ENCODE measurements at places on chromosomes 11 and 22.
A peak's percentile ranks its signal among the peaks of the same experiment; 100 is the strongest.

DNA sequence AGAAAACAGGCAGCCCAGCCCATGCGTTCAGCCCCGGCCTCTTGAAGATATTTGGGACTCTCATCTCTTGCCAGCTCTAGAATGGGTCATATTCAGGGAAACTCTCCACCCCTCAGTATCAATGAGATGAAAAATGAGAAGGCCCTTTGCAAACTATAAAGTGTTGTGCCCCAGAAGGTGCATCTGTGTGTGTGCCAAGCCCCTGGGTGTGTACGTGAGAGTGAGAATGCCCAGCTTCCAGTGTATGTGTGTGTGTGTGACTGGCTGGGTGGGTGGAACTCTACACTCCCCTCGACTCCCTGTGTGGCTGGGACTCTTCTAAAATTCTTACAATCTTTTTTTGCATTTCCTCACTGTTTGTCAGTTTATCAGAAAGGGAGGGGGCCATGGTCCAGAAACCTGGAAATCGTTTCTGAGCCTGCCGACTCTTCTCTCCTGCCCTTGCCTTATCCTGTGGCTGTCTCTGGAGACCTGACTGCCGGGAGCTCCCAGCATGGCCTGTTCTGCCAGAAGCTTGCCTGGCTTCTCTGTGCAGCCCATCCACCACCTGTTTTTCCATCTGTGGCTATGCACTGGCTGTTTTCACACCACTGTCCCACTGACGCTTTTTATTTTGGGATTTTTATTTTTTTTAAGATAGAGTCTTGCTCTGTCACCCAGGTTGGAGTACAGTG, 1.2 kb downstream of the P2RY6 start:
- DNase-seq = no peak

DNA sequence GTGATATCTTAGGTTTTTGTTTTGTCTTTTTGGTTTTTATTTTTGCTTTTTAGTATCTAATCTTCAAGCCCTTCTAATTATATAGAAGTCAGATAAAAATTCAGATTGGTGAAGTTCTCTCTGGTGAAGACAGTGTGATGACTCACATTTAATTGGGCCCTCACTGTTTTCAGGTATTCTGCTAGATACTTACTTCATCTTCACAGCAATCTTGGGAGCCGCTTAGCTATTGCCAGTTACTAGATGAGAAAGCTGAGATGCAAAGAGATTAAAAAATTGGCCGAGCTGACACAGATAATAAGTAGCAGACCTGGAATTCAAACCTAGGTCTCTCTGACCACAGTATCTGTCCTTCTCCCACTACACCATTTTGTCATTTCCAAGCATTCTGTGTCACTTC, 75.0 kb downstream of the PPP2R1B start:
- DNase-seq = no peak

GRCh38 chr11:48111891-48112290, 104.7 kb upstream of the OR4B1 start:
- no peak for DNase-seq

DNA sequence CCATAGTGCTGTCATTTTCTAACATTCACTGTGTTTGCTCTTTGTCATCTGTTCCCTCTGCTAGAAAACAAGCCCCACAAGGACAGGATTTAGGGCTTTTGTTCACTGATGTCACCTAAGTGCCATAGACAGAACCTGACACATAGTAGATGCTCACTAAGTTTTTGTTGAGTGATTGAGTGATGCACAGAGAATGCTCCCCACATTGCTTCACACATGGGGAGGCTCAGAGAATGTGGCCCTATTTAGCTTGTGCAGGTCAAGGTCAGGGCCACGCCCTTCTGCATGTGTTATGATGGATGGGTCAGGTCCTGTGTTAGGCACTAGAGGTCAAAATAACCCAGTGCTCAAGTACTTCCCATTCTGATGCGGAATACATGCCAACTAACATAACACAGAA, 33.1 kb upstream of the TSKU start:
- no peak for DNase-seq

- no peak for DNase-seq
Measured at GRCh38 chr11:120814531-120815318, 209.2 kb upstream of the TBCEL start.

DNA sequence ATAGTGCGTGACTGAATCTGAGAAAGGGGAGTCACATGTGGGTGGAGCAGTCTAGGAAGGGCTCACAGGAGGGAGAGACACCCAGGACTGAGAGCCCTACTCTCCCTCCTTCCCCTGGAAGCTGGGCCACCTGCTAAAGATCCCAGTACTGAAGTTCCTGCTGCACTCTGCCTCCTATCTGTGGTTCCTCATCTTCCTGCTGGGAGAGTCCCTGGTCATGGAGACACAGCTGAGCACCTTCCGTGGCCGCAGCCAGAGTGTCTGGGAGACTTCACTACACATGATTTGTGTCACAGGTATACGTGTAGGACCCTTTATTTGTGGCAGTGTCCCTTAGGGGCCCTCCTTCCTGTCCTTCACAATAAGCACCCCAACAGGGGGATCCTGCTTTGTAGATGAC, 19.3 kb downstream of the ART5 start:
- no peak for DNase-seq

DNA sequence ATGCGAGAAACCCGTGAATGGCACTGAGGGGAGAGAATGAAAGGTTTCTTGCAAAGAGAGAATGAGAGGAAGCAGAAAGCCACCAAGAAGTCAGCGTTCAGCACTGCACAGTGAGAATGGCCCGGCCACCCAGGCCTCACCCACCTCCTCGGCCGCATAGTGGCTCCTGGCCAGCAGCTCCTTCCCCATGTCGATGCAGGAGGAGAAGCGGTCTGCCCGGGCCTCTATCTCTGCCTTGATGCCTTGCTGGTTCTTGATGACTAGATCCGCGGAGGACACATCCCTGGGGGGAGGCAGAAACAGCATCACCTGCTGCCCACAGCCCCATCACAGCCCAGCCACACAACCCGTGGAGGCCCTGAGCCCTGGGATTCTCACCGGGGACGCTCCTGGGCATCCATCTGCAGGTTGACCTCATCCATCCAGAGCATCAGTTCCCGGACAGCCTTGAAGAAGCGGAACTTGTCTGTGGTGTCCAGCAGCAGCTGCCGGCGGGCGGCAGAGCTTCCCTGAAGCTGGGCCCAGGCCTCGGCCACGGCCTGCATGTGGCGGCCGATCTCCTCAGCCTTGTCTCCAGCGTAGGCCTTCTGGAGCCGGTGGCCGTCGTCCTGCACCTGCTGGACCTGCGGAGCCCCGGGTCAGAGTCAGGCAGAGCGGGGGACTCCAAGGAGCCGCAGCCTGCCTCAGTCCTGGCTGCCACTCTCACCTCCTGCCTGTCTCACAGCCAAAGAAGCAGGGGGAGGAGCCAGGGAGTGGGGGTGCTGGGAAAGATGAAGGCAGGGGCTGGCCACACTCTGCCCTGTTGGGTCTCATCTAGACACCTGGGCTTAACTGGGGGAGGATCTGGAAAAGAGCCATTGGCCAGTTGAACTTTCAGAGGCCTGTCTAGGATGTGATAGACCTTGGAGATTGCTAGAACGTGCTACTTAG, 12.2 kb upstream of the RBM4B start:
- no peak for DNase-seq

- DNase-seq = no peak
Measured at GRCh38 chr11:119248750-119249670, 42.9 kb downstream of the CBL start.

GRCh38 chr11:101584655-101585054, 848 bp upstream of the TRPC6 start:
- no peak for DNase-seq

GRCh38 chr11:133318221-133318620, 214.1 kb downstream of the OPCML start:
- no peak for DNase-seq

DNA sequence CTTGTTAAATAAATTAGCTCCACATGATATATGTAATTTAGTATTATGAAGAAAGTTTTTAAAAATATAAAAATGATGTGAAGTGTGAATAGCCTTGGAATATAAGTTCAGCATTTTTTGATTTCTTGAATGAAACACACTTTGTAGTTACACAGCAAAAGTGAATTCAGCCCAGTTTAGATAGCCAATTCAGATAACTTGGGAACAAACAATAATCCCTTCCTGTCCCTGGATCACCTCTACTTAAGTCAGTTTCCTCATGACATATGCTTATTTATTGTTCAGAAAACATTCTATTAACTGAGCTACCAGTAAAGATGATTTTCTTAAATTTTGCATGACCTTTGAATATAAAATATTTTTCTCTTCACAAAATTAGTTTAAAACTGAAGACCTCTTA, 107.4 kb downstream of the PGR start:
- DNase-seq = no peak

DNA sequence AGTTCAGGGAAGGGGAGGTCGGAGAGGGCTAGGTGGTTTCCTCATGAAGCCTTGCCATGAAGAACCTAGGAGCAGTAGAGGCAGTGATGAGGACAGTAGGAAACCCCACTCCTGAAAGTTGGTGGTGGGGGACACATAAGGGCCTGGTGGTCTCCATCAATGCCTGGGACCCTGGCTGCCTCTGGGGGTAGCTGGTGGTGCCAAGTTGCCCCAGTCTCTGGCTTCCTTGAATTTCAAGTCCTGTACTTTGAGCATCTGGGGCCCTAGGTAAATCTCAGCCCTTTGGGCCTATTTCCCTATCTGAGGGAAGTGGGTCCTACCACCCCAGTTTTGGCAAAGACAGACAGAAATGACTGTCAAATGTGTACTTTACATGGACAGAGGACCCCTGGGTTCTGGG, 28.1 kb downstream of the AMPD3 start:
- DNase-seq = no peak

GRCh38 chr11:22192642-22193347, at the start of gene ANO5:
Gene ANO5 (plus strand): TSS chr11:22193085. CDS start chr11:22193493, 408 bp downstream.
- DNase-seq = no peak

- no peak for DNase-seq
Measured at GRCh38 chr11:118749429-118749828, 41.5 kb downstream of the DDX6 start.

GRCh38 chr22:30238661-30239487, 7.7 kb downstream of the LIF start:
- no peak for DNase-seq

DNA sequence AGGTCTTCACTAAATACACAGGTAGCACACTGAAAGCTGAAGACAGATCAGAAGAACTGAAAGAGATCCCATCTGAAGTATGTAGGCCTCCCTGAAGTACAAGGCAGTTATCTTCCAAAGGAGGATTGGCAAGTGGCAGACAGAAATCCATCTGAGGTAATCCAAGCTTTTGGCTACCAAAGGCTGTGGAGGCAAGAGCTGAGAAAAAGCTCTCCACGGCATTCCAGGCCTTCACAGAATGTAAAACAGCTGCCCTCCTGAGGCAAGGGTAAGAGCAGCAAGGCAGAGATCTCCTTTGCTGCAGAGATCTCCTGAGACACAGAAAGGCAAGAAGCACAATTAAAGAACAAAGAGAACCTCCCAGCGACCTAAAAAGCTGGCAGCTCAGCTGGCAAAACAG, 19.1 kb downstream of the PIK3C2A start:
- DNase-seq = no peak

DNA sequence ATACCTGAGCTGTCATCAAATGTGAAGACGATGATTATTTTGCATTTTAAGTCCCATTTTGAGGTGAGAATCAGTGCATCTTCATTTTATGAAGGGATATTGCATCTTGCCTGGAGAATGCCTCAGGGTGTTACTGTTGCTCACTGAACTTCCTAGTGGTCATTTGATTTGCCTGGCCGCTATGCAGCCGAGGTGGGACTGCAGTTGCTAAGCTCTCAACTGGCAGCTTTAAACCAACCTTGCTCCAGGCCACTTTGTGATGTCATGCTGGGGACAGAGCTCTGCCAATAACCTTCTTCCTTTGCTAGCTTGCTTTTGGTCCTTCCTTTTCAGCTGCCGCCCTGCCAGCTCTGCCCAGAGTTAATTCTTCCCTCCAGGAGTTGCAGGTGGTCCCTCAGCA, 409.4 kb upstream of the B3GAT1 start:
- no peak for DNase-seq

GRCh38 chr22:22207845-22208564, 36.6 kb upstream of the VPREB1 start:
- peak; percentile 76 for DNase-seq

DNA sequence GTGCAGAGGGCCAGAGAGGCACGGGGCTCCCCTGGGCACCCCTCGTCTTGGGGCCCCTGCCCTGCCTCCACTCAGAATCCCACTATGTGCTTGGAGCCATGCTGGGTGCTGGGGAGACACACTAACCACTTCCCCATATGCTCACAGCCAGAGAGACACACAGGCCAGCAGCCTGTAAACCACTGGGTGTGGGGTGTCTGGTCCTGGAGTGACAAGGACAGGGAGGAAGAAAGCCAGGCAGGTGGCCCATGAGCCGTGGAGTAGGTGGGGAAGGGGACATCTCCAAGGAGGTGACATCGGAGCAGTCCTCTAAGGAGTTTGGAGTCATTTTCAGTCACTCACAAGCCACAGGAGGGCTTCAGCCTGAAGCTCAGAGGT, 58.9 kb downstream of the CDKN1C start:
- no peak for DNase-seq

DNA sequence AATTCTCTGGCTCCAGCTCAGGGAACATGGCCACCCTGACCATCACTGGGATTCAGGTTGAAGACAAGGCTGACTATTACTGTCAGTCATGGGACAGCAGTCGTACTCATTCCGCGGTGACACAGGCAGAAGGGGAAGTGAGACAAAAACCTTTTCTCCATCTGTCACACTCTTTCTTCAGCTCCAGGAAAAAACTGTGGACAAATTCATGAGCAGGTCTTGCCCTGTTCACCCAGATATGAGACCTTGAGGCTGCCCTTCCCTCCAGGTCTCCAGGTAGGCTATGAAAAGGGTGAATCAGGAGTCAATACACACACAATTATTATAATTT, 39.4 kb upstream of the GGTLC2 start:
- DNase-seq = no peak

- DNase-seq = no peak
Measured at GRCh38 chr11:69493931-69494821, 12.7 kb downstream of the LINC01488 start.

- DNase-seq = no peak
Measured at GRCh38 chr11:36148701-36149100, 140.5 kb downstream of the COMMD9 start.

DNA sequence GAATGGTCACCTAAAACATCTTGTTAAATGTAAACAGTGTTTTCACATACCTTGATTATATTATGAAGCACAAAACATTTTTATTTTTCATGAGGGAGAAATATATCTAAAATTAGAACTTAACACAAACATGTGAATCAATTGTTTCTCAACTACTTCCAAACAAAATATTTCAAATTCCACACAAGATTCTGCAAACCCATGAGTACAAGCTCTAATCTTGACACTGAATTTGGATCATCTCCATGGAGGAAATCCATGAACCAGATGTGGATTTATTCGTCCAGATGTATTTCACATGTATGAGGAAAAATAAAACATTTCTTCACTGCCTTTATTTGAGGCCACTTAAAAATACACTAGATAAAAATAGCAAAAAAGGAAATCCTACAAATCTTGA, 184.2 kb downstream of the SBF2 start:
- DNase-seq = no peak

GRCh38 chr11:117809236-117810055, 12.4 kb upstream of the DSCAML1 start:
- DNase-seq = peak; percentile 28

- no peak for DNase-seq
Measured at GRCh38 chr11:94132823-94133408, 4.3 kb downstream of the PANX1 start.

- DNase-seq = no peak
Measured at GRCh38 chr22:49768077-49768910, 59.4 kb downstream of the BRD1 start.

GRCh38 chr11:133830931-133831907, 14.1 kb downstream of the SPATA19 start:
- no peak for DNase-seq

- no peak for DNase-seq
Measured at GRCh38 chr11:36330411-36330810, 34.3 kb downstream of the PRR5L start.
